Activated CD4-positive, alpha-beta T cell treated with anti-CD3 and anti-CD28 coated beads, Interleukin-2, amount 50 U/mL, for 16 hours (primary cell): ENCODE measurements at places on chromosomes 6 and 20.

GRCh38 chr20:1807394-1807793 is 87.8 kb upstream of the SIRPA start:
- DNase-seq: no peak

GRCh38 chr6:36822506-36823269 is 16.6 kb downstream of the CPNE5 start:
- DNase-seq: no peak

- no peak for DNase-seq
These were observed 310.8 kb downstream of the BMP7 start for GRCh38 chr20:56955680-56956079.

- no peak for DNase-seq
These were observed 79.5 kb downstream of the ATP9A start for GRCh38 chr20:51688600-51689244.

DNA sequence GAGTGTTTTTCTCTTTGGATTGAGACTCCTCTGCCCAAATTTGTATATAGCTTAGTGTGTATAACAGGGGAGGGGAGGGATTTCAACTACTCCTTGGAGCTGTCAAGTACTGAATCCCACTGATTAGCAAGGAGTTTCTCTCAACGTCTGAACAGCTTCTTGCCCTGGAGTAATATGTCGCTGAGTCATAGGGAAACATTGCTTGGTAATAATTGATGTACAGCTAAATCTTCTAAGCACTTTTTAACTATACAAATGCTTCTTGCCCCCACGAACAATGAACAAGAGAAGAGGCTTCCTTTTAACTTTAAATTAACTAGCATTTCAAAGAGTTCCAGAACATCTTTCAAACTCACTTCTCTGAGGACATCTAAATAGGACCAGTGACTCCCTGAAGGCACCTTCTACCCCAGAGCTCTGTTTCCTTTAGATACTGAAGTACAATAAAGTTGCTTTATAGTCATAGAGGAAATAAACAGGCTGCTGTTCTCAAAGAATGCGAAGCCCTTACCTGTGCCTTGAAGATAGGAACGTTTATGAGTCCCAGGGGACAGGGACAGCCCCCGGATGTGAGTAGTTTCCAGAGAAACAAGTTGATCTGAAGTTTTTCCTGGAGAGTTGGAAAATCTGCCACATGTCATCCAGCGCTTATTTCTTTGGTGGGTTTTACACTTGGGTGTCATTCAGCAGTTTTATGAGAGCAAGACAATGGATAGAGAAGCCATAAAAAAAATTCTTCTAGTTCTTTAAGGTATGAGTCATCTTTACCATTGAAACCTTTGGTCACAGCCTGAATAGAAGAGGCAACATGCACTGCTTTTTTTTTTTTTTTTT is 462.5 kb upstream of the BTBD3 start:
- DNase-seq: no peak

DNA sequence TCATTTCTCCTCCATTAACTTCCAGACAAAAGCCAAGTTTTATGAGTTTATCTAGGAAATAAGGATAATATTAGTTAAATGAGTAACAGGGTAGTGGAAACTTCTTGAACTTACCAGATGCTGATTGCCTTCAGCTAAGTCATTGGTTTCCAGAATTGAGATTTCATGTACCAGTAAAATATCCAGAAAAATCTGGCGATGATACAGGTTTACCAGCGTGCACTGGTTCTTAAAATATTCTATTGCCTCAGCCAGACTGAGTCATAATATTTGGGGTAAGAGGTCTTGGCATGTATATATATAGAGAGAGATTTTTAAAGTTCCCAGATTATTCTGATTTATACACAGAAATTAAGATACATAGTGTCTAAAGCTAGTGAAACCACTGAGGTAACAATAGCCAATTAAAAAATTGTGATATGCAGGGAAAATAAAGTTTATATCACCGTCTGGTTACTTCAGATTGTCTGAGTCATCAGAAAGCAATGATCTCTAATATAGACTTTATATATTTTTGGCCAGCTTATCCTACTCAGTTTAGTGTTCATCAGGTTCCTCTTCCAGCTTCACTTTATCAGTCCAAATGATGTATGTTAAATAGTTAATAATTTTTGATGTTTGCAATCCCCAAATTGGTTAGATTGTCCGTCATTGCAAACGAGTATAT is 39.5 kb upstream of the SDHAF4 start:
- DNase-seq: no peak

DNA sequence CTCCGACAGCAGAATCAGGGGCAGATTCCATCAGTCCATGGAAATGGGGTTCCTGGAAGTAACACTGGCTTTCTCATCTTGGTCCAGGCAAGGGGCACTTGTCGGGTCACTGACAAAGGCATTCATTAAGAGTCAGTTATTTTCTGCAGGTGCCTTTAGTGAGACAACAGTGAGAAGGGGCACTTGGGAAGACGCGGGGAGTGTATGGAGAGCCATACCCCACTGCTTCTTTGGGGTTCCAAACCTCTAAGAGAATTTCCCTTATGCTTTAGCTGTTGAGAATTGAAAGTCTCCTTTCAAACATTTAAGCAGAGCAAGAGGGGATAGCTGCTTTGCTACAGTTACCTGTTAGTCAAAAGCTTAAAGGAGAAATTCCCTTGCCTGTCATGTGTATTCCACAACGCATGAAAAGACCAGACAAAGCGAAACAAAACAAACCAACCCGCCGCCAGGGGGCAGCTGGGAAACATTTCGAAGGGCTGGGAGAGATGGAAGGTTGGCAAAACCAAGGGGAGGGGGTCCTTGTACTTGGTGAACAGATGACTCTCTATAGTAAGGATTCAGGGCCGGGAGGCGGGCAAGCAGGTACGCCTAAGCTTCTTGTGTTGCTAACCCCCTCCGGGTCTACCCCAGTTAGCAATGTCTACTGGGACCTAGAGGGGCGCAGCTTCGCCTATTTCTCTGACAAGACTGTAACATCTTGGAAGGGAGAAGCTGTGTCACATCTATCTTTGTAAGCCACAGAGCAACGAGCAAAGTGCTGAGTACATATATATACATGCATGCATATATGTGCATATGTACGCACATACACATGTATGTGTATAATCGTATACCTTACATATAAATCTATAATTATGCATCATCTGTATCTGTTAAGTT is 474.9 kb upstream of the AGPAT4 start:
- DNase-seq: peak; percentile 2

DNA sequence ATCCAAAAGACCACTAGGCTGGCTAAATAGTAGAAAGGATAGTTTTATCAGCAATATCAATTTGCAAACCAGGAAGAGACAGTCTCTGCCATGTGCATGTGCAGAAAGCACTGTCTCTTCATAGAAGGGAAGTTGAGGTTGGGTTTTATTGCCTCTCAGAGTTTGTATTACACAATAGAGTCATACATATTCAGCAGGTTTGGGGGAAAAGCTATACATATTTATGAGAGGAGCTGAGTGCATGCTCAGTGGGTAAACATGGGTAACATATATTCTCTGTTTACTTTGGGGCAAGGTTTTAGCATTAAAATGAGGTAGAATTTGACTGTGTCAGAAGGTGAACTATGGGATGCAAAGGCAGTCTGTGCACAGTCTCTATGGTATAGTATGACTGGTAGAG is 14.9 kb downstream of the TMEM170B start:
- no peak for DNase-seq

DNA sequence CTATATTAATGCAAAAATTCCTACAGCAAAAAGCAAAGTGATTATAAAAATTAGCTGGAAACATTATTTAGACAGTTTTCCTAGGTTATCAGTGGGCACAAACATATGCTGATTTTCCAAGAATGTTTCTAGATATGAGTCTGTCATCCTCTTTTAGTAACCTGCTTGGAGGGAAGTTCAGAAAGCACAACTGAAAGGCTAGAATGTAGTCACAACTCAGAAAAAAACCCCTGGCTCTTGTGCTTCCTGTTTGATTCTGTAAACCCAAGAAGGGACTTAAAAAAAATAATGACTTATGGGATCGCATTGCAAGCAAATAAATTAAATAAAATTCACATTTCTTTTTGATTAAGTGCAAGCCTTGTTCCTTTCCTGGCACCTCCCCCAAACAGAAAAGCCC is 708.4 kb upstream of the EPHA7 start:
- DNase-seq: no peak

DNA sequence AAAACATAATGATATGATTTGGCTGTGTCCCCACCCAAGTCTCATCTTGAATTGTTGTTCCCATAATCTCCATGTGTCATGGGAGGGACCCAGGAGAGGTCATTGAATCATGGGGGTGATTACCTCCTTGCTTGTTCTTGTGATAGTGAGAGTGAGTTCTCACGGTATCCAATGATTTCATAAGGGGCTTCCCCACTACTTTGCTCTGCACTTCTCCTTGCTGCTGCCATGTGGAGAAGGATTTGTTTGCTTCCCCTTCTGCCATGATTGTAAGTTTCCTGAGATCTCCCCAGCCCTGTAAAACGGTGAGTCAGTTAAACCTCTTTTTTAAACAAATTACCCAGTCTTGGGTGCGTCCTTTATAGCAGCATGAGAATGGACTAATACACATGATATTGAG is 156.8 kb upstream of the PLCB4 start:
- no peak for DNase-seq

DNA sequence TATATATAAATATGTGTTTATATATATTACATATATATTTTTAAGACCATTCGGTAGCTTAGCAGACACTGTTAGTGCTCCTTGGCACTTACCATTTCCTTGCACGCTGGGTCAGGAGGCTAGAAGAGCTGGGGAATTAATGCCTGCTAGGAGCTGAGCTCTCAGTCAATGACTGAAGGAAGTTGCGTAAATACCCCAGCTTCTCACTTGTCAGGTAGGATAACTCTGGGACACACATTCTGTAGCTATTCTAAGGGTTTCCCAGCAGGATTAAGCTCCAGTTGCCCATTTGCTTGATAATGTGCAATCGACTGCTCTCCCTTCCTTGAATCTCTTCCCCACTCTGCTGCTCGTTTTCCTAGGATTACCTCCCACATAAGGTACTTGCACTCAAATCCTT is 15.7 kb upstream of the DNAAF9 start:
- DNase-seq: no peak

- DNase-seq: peak; percentile 14
These were observed 65.5 kb upstream of the GCM1 start for GRCh38 chr6:53214172-53214571.

- DNase-seq: no peak
These were observed 42.7 kb downstream of the REPS1 start for GRCh38 chr6:138945354-138945753.

GRCh38 chr6:77072694-77073409 is 390.4 kb downstream of the HTR1B start:
- no peak for DNase-seq

- no peak for DNase-seq
These were observed 8.9 kb upstream of the ERVFRD-1 start for GRCh38 chr6:11120271-11121005.

- no peak for DNase-seq
These were observed 5.0 kb upstream of the MYT1 start for GRCh38 chr20:64159286-64159680.

DNA sequence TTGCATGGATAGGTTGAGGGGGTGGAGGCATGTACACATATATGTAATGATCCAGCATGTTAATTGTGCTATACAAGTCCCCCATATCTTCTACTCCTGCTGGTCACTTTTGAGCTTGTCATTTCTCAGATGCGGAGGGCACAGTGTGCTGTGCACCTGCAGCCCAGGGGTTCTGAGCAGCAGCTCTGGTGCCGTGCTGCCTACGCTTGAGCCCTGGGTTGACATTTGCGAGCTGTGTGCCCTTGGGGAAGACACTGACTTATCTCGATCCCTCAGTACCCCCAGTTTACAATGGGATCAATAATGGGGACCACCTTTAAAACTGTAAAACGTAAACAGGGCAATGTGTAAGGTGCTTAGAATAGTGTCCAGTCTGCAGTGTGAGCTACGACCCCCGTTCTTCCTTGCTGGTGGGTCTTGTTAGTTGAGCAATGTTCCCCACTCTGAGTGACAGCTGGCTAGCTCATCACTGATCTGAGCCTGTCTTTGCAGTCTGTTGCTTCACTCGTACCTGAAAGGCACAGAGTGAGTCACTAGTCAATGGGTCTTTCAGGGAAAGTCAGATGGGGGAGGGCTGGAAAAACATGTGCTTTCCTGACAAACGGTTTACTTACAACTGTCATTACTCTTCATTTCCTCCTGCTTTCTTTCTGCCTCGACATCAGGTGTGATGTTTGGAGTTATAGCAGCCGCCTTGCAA is 91.7 kb downstream of the SLC2A10 start:
- DNase-seq: no peak

GRCh38 chr6:156392648-156393047 is 384.5 kb upstream of the ARID1B start:
- no peak for DNase-seq

DNA sequence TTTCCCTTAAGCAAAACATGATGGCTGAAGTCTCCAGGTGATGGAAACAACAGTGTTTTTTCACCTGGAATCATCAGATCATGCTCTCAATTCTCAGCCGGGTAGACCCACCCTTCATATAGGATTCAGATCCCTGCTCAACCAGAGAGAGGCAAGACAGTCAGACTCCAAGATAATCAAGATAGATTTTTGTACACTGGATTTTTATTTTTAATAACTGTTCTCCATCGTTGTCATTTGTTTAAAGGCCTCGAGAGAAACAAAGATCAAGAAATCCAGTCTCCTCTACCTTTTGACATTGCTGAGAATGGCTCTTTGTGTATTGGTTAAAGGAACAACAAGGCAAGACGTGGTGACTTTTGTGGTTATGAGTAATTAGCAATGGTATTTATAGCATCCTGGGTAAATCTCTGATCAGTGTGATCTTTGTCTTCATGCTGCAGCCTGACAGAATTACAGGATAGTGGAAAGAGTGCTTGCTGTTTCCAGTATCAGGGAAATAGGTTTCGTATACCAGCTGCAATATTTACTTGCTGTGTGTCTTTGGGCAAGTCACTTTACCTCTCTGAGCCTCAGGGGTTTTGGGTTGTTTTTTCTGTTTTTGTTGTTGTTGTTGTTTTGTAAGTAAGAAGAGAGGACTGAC is 29.9 kb downstream of the ID4 start:
- DNase-seq: no peak

- DNase-seq: no peak
These were observed 27.8 kb downstream of the TNXB start for GRCh38 chr6:32081168-32081990.

DNA sequence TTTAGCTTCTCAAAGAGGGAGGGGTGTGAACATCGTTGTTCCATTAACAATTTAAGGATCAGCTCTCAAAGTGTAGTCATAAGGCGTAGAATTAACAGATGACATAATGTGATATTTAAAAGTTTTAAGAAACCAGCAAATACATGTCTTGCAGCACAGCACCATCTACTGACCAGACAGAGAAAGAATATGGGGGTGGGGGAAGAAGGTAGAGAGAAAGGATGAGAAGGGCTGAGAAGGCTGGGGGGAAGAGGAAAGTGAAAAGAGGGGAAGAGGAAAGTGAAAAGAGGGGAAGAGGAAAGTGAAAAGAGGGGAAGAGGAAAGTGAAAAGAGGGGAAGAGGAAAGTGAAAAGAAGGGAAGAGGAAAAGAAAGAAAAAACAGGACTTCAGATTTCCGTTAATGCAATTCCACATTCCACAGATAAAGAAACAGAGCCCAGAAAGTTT is 80.9 kb downstream of the HAO1 start:
- DNase-seq: peak; percentile 15

GRCh38 chr6:33732817-33733708 is 13.6 kb downstream of the IP6K3 start:
- no peak for DNase-seq
